ENCODE measurements at places on chromosomes 6 and 20. TPM values are rescaled to one million over a fixed set of nuclear protein-coding genes. Genes with fewer than 3 reads are reported as not detected.

The TCF15 gene
- not detected for polyA plus RNA-seq

The PPIL1 gene
- polyA plus RNA-seq = 30.5 TPM

The ADAT2 gene
- 3.7 TPM for polyA plus RNA-seq

The APCDD1L gene
- 15.7 TPM for polyA plus RNA-seq

The DCDC2 gene
- not detected for polyA plus RNA-seq

The STMN3 gene
- 18.5 TPM for polyA plus RNA-seq

The TRDN gene
- polyA plus RNA-seq = not detected

The IMPG1 gene
- not detected for polyA plus RNA-seq

The BMP2 gene
- polyA plus RNA-seq = 0.33 TPM

The ZNF334 gene
- 1.2 TPM for polyA plus RNA-seq

The OXT gene
- polyA plus RNA-seq = 0.70 TPM

The HCRTR2 gene
- polyA plus RNA-seq = not detected

The HLA-DQA2 gene
- polyA plus RNA-seq = not detected

The TFAP2B gene
- polyA plus RNA-seq = not detected

The ETV7 gene
- 0.99 TPM for polyA plus RNA-seq

The CLPSL2 gene
- polyA plus RNA-seq = not detected

The SPAG4 gene
- polyA plus RNA-seq = 20.9 TPM

The RIMS1 gene
- 1.7 TPM for polyA plus RNA-seq

The TSHZ2 gene
- polyA plus RNA-seq = 4.5 TPM

The HUS1B gene
- not detected for polyA plus RNA-seq

The MATN4 gene
- not detected for polyA plus RNA-seq

The HLA-DMB gene
- not detected for polyA plus RNA-seq

The NHSL1 gene
- polyA plus RNA-seq = 3.3 TPM

The GHRH gene
- polyA plus RNA-seq = not detected

The GGT7 gene
- 20.4 TPM for polyA plus RNA-seq

The ZBTB12 gene
- polyA plus RNA-seq = not detected

The JAG1 gene
- 0.98 TPM for polyA plus RNA-seq

The ARFGEF3 gene
- 0.06 TPM for polyA plus RNA-seq

The TMEM181 gene
- 30.7 TPM for polyA plus RNA-seq

The C6orf118 gene
- polyA plus RNA-seq = not detected

The MCHR2 gene
- not detected for polyA plus RNA-seq

The KLC4 gene
- polyA plus RNA-seq = 10.4 TPM

The HLA-A gene
- 508 TPM for polyA plus RNA-seq

The OR5V1 gene
- not detected for polyA plus RNA-seq

The TMEM217 gene
- 4.4 TPM for polyA plus RNA-seq

The TEAD3 gene
- 6.9 TPM for polyA plus RNA-seq

The GSTA3 gene
- polyA plus RNA-seq = not detected

The RBM24 gene
- 3.5 TPM for polyA plus RNA-seq

The EPHA7 gene
- not detected for polyA plus RNA-seq

The LHFPL5 gene
- polyA plus RNA-seq = not detected

The SLC17A3 gene
- not detected for polyA plus RNA-seq

The HNF4A gene
- not detected for polyA plus RNA-seq

The F13A1 gene
- not detected for polyA plus RNA-seq
